Adrenal gland (tissue), 19 donors: ENCODE measurements at places on chromosomes 7 and 10. TPM values are rescaled to one million over a fixed set of nuclear protein-coding genes. Genes with fewer than 3 reads are reported as not detected.

NPY gene
- total RNA-seq = 3.9 TPM

- H3K27me3 ChIP-seq = no peaks in the 10 kb centered on the region
- no peak overlapping the region for H3K27ac ChIP-seq
- no peak for DNase-seq
- no peaks in the 10 kb centered on the region for H3K36me3 ChIP-seq
These were observed 12.7 kb downstream of the SKIDA1 start for GRCh38 chr10:21512573-21513404.

GRCh38 chr7:133313575-133313974, 60.7 kb downstream of the EXOC4 start:
- no peaks in the 10 kb centered on the region for H3K27me3 ChIP-seq
- H3K4me1 ChIP-seq = no peaks in the 10 kb centered on the region
- H3K4me3 ChIP-seq = no peak overlapping the region
- no peak overlapping the region for H3K27ac ChIP-seq
- DNase-seq = no peak

ACADSB gene
- total RNA-seq = 52.6 TPM

- H3K36me3 ChIP-seq = no peaks in the 10 kb centered on the region
- H3K27me3 ChIP-seq = no peaks in the 10 kb centered on the region
- DNase-seq = no peak
- no peak overlapping the region for H3K4me3 ChIP-seq
These were observed 134.6 kb downstream of the ARHGAP22 start for GRCh38 chr10:48470115-48470892.

SH2D4B gene
- not detected for total RNA-seq

CALML5 gene
- not detected for total RNA-seq

DNA sequence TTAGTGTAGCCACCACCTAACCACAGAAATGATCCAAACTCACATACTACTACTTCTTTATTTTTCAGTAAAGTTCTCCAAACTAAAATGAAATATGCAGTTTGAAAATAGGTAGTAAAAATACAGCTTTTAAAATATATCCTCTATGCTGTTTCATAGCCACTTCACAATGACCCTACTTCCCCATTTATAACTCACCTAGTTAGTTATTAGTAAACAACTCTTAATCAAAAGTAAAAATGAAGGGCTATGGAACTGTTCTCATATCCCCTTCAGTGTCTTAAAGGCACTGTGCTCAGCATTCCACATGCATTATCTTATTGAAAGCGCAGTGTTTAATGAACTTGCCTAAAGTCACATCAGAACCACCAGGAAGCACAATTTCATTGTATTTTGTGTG, 43.5 kb downstream of the KMT2C start:
- no peaks in the 10 kb centered on the region for H3K36me3 ChIP-seq
- DNase-seq = no peak
- H3K4me3 ChIP-seq = no peak overlapping the region
- peaks cover 19% of the 10 kb centered on the region for H3K4me1 ChIP-seq

DNA sequence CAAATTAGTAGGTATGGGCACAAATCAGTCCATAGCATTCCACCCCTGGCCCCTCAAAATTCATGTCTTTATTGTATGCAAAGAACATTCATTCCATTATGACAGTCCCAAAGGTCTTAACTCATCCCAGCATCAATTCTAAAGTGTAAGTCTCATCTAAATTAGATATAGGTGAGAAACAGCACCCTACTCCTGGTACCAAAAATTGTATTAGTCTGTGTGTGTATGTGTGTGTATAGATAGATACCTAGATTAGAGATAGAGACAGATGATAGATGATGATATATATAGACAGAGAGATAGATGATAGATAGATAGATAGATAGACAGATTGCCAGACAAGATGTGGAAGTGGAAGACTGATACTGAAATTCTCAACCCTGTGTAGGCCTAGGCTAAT, 109.9 kb downstream of the IQUB start:
- DNase-seq = no peak
- H3K36me3 ChIP-seq = no peaks in the 10 kb centered on the region
- no peaks in the 10 kb centered on the region for H3K27me3 ChIP-seq
- no peak overlapping the region for H3K4me3 ChIP-seq
- no peak overlapping the region for H3K27ac ChIP-seq

DNA sequence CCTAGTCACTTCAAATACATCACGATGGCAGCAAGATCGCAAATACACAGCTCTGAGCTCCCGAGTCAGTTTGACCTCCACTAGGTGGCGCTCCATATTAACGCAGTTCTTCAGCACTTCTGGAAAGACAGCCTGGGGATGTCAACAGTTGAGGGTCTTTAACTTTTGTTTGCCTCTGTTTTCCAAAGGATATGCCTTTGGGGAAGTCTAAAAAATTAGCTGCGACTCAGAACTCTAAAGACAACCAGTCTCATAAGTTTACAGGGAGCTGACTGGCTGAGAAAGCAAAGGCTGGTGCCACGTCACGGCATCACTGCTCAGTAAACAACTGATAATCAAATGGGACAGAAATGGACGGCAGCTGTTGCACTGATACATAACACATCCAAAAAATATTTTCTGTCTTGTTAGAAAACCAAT, 458.8 kb downstream of the SORCS1 start:
- no peaks in the 10 kb centered on the region for H3K27me3 ChIP-seq
- no peaks in the 10 kb centered on the region for H3K4me1 ChIP-seq
- peak; percentile 67 for DNase-seq
- no peaks in the 10 kb centered on the region for H3K36me3 ChIP-seq
- no peak overlapping the region for H3K27ac ChIP-seq

GRCh38 chr7:42096268-42096667, 140.7 kb downstream of the GLI3 start:
- H3K4me3 ChIP-seq = no peak overlapping the region
- no peaks in the 10 kb centered on the region for H3K27me3 ChIP-seq
- DNase-seq = no peak
- peak overlapping the region; percentile 25 for H3K27ac ChIP-seq
- peaks cover 13% of the 10 kb centered on the region for H3K4me1 ChIP-seq

DNA sequence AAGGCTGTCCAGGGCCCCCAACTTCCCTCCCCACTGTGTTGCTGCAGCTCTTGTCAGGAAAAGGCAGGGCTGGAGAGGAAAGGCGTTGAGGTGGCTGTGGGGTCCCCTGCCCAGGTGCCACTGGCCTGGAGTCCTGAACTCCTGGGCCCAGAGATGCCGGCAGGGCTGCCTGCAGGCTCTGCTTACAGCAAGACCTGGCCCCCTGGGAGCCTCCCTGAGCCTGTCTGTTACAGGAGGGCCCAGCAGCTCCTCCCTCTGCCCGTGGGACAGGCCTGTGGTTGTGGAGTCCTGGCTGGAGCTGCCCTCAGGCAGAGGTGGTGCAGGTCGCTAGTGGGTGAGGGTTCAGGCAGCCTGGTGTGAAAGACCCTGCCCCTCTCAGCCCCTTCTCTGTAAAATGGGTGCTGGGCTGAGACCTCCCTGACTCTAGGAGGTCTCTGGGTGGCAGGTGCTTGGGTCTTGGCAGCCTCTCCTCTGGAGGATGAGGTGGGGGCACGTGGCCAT, 9.9 kb downstream of the ANTXRL start:
- no peaks in the 10 kb centered on the region for H3K27me3 ChIP-seq
- peak; percentile 27 for DNase-seq
- peaks cover 9% of the 10 kb centered on the region for H3K4me1 ChIP-seq
- H3K4me3 ChIP-seq = no peak overlapping the region
- H3K36me3 ChIP-seq = no peaks in the 10 kb centered on the region
- H3K27ac ChIP-seq = no peak overlapping the region

GRCh38 chr10:125064681-125065492, 95.5 kb downstream of the CTBP2 start:
- no peak overlapping the region for H3K4me3 ChIP-seq
- DNase-seq = no peak
- H3K36me3 ChIP-seq = no peaks in the 10 kb centered on the region
- no peak overlapping the region for H3K27ac ChIP-seq

DNA sequence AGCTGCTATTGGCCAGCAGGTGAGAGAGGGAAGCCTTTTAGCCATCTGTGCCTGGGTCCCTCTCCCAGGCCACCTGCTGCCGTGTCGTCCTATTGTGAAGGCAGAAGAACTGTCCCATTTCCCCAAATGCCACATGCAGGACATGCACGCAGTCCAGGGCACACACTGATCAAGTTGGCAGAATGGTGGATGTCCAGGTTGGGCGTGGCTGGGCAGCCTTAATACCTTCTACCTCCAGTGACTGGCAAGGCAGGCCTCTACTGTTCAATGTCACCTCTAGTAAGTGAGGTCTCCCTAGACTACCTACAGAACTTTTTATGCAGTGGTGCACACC, 37.6 kb downstream of the ALOX5 start:
- no peak overlapping the region for H3K4me3 ChIP-seq
- H3K27me3 ChIP-seq = peaks cover 6% of the 10 kb centered on the region
- no peaks in the 10 kb centered on the region for H3K4me1 ChIP-seq
- H3K27ac ChIP-seq = no peak overlapping the region
- no peaks in the 10 kb centered on the region for H3K36me3 ChIP-seq

DNA sequence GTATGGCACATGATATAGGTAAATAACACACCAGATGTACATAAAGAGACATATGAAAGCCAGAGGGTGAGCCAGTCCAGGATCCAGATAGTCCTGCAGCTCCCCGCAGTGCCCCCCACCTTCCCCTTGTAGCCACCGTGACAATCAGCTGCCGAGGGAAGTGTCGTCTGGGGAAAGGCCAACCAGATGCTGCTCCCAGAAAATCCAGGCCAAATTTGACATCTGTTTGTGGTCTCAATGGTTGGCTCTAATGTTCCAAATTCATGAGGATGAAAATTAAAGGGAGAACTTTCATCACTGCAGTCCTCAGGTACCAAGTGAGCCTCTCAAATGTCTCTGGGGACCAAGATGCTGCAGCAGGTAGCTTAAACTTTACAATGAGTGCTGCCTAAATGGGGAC, 210.3 kb downstream of the PTEN start:
- H3K27me3 ChIP-seq = no peaks in the 10 kb centered on the region
- H3K27ac ChIP-seq = no peak overlapping the region
- no peaks in the 10 kb centered on the region for H3K36me3 ChIP-seq
- no peak for DNase-seq

PDSS1 gene
- total RNA-seq = 1.2 TPM

CPVL gene
- total RNA-seq = 31.9 TPM

GRCh38 chr10:21406595-21407193, 118.8 kb downstream of the SKIDA1 start:
- H3K27ac ChIP-seq = no peak overlapping the region
- DNase-seq = no peak
- H3K36me3 ChIP-seq = no peaks in the 10 kb centered on the region
- no peak overlapping the region for H3K4me3 ChIP-seq
- no peaks in the 10 kb centered on the region for H3K27me3 ChIP-seq

ZWINT gene
- total RNA-seq = 3.6 TPM

DNA sequence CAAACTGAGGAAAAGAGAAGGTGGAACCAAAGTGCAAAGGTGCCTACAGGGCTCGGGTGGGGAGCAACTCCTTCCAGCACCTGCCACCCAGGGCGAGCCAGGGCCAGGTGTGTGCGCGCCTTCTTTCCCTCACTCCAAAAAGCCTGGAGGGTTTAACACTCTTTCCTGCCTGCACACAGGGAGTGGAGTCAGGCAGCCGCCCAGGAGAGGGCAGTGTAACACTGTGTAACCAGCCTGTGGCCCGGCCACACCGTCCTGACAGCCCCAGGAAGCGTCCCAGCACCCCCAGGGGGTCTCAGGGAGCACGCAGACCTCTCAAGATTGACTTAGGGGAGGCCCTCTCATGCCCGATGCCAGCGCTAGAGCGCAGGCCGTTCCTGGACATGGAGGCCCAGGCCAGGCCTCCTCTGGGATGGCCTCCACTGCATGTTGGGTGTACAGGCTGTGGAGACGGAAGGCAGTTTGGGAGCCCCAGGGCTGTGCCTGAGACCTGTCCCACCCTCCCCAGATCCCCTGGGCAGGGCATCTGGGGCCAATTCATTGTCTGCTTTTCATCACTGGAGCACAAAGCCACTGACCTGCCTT, 13.4 kb downstream of the BRI3 start:
- no peaks in the 10 kb centered on the region for H3K36me3 ChIP-seq
- H3K27ac ChIP-seq = no peak overlapping the region
- H3K4me1 ChIP-seq = no peaks in the 10 kb centered on the region
- DNase-seq = peak; percentile 76
- no peaks in the 10 kb centered on the region for H3K27me3 ChIP-seq

DNA sequence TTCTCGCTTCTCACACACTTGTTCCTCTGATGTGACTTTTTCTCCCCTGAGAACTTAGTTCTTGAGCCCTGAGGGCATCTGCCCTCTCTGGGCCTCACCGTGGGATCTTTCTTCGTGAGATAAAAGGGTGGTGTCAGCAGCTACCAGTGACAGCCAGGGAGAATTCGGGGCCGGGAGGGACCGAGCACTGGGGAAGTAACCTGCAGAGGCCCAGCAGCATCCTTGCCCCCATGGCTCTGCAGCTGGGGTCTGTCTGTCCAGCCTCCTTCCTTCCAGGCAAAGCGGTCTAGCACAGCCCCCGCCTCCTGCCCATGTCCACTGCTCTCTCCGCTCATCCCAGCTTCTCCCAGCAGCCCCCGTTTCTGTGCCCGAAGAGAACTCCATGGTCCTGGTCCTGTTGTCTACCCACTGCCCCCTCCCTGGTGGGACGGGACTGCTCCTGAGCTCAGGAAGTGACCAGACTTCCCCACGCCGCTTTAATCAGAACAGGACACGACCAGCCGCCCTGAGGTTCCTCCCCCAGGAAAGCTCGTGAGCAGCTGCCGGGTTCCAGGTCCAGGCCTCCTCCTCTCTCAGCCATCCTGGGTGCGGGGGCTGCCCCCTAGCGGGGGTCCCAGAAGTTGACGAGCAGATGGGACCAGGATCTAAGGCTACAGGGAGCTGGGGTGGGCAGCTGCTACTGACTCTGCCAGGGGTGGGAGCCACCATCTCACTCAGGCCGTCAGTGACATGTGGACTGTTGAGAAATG, 187.5 kb downstream of the WDR37 start:
- no peaks in the 10 kb centered on the region for H3K36me3 ChIP-seq
- H3K27me3 ChIP-seq = peaks cover 12% of the 10 kb centered on the region
- H3K27ac ChIP-seq = no peak overlapping the region
- H3K4me1 ChIP-seq = no peaks in the 10 kb centered on the region

OPALIN gene
- total RNA-seq = not detected

SHH gene
- 38.0 TPM for total RNA-seq

DNA sequence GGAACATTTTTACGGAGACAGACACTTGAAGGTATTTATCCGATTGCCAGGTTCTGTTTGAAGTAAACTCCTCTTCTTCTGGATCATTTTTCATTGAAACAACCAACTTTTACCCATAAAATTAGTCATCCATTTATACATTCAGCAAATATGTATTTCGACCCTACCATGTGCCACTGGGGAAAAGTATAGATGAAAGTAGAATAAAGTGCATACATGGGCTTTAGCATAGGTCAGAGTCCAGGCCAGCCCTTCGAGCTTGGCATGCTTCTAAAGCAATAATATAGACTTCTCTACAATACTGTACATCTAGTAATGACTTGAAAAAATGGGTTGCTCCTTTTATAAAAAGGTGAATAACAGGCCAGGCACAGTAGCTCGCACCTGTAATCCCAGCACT, 10.1 kb downstream of the SLC25A16 start:
- H3K4me1 ChIP-seq = no peaks in the 10 kb centered on the region
- H3K36me3 ChIP-seq = no peaks in the 10 kb centered on the region
- H3K4me3 ChIP-seq = no peak overlapping the region
- no peaks in the 10 kb centered on the region for H3K27me3 ChIP-seq
